ENCODE measurements at places on chromosomes 3 and 15.

DNA sequence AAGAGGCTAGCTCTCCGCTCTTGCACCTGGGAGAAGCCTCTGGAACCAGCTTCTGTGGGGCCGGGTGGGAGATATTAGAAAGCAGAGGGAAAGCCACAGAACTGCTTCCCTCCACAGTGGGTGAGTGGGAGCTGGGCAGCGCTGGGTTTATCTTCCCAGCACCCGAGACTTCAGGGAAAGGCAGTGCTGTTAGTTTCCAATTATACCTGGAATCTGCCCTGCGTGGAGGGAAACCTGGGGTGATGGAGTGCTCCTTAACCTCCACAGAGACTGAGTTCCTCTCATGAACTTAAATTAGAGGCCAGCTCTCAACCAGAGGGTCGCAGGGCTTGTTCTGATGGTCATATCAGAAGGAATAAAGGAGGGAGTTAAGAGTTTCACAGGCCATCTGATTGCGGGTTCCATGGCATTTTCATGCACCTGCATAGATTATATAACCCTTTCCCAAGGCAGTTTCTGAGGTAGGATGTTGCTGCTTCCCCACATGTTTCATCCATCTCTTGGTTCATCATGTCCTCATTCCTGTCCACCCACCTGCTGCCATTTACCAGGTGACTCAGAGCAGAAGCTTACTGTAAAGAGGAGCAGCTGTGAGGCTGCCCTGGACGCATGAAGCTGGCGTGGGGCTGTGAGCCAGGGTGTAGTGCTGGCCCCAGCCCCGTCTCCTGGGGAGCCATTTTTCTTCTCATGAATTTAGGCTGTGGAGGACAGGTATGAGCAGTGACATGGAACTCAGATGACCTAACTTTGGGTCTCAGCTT, 42.5 kb downstream of the CA12 start:
- DNase-seq: no peak

GRCh38 chr15:38991126-38991525, 426.5 kb upstream of the RASGRP1 start:
- DNase-seq: no peak

DNA sequence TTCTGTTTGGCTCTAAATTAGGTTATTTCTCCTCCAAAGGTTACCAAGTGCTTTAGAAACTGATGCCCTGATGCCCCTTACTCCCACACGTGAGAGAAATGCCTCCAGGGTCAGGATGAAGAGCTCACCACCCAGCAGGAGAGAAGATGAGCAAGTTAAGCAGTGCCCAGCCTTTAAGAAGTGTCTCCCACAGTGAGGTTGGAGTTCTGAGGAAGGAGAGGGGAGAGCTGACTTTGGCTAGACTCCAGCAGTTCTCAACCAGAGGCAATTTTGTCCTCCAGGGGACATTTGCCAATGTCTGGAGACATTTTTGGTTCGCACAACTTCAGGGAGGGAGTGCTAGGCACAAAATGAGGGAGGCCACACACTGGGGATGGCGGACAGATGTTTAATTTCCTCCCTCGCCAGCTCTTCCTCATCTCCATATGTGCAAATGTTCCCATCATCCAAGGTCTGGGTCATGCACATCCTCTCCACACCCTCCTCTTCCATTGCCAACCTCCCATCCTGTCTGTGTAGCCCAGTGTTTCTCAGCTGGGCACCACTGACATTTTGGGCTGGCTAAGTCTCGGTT, 50.6 kb upstream of the SLC7A14 start:
- no peak for DNase-seq

- DNase-seq: no peak
These were observed 15.6 kb upstream of the IGSF10 start for GRCh38 chr3:151476344-151477018.

- no peak for DNase-seq
These were observed 42.0 kb upstream of the ATP2B2 start for GRCh38 chr3:10547413-10547812.

- no peak for DNase-seq
These were observed 115.9 kb upstream of the EPHA3 start for GRCh38 chr3:88991496-88991895.

DNA sequence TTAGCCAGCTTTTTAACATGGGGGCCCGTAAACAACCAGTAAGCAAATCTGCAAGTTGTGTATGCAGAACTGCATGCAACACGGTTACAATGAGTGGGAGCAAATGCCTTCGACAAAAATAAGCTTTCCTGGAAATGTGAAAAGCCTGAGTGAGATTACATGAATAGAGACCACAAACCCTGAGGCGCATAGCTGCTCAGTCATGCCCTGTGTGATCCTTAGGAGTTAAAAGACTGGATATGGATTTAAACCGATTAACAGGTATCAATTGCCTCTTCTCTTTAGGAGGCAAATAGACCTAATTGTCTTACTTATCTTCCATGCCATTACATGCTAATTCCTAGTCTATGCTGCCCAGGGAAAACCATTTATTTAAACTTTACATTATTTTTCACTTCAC, 810.3 kb downstream of the ROBO1 start:
- DNase-seq: no peak

GRCh38 chr3:134559591-134559990, 73.7 kb downstream of the CEP63 start:
- peak; percentile 7 for DNase-seq

GRCh38 chr15:20280933-20281463, 260.6 kb downstream of the GOLGA6L6 start:
- no peak for DNase-seq

DNA sequence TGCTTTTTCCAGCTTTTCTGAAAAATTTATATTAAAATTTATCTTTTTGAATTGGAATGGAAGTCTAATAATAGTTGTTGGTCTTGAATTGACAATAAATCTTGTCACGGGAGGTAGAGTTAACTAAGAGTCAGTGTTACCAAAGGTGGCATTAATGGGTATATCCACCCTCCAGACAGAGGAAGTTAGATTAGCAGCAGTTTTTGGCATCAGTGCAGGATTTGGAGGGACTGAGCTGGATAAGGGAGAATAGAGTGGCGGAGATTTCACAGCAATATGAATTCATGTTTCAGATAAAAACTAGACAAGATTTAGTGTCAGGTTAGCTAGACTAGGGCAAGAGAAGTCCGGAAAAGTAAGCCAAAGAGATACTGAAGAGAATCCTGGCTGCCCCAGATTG, 201.3 kb upstream of the ZBTB20 start:
- no peak for DNase-seq

- DNase-seq: peak; percentile 74
These were observed 27.9 kb upstream of the TGFBR2 start for GRCh38 chr3:30578479-30578878.

DNA sequence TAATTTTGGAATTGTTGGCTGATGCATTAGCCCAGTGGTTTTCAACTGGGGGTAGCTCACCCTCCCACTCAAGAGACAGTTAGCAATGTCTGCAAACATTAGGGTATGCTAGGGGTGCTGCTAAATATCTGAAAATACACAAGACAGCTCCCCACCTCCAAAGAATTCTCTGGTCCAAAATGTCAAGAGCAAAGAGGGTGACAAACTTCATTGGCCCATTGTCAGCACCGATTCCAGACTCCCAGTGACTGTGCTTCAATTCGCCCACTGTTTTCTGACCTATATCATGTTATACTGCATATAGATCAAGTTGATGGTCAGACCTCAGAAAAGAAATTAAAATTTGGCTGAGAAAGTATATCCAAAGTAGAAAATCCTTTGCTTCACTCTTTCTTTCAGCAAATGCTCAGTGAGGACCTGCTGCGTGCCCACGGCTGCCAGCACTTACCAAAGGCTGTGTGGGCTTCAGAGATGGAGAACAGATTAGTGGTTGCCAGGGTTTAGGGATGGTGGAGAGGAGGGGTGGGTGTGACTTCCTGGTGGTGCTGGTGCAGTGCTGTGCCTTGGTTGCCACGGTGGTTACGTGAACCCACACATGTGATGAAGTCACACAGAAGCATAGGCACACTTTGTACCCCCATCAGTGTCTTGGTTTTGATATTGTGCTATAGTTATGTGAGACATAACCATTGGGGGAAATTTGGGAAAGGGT, 204.0 kb downstream of the PLCL2 start:
- DNase-seq: no peak

DNA sequence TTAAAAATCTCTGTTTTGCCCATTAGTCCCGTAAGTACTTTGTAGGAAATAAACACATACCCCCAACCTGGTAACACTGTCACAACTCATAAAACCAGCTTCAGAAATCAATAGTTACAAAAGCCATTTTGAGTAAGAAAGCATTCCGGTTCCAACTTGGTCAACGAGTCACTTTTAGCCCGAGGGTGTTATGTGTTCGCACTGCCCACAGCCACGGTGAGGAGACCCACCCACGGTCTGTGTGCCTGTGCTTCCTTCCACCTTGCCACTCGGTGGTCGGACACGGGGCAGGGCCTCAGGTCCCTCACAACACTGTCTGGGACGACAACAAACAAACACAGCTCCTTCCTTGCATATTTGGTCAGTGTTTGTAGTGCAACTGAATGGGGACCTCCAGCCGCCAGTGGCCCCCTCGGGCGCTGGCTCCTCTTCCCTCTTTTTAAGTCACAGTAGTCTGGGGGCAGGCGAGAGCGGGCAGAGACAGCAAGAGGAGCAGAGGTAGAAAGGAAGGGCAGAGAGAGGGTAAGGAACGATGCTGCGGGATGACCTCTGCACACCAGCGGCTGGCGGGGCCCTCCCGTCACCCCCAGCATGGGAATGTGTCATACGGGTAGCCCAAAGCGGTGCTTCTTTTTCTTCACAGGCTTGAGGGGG, 5.2 kb upstream of the MUSTN1 start:
- no peak for DNase-seq

DNA sequence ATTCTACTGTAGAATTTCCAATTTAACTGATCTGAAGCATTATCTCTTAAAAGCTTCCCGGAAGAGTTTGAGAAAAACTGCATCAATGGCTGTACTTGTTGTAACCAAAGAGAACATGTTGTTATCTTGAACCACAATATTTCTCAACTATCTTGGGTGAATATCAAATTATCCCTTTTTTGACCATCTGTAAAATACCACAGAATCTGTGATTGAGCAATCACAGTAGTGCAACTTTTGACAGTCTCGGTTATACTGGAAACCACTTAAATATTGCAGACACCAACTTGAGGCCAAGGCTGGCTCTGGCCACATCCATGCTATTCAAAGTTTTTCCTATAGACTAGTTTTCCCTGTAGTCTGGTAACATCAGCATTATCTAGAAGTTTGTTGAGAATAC, 842.8 kb upstream of the EPHA6 start:
- no peak for DNase-seq

GRCh38 chr15:95826412-95827195, 503.9 kb upstream of the NR2F2 start:
- DNase-seq: no peak

- no peak for DNase-seq
These were observed 23.9 kb downstream of the NIT2 start for GRCh38 chr3:100358413-100358812.
